ENCODE measurements at places on chromosomes 11 and 22. TPM values are rescaled to one million over a fixed set of nuclear protein-coding genes. Genes with fewer than 3 reads are reported as not detected.

The SYT12 gene
- total RNA-seq, result 0.04 TPM

The HOATZ gene
- not detected for total RNA-seq

The FXYD6 gene
- total RNA-seq, result 0.26 TPM

The TRIM49 gene
- total RNA-seq, result not detected

The SEZ6L gene
- total RNA-seq, result not detected

The ZNF70 gene
- 2.6 TPM for total RNA-seq

The DDX25 gene
- total RNA-seq, result not detected

The NPAS4 gene
- not detected for total RNA-seq

The OTOG gene
- not detected for total RNA-seq

DNA sequence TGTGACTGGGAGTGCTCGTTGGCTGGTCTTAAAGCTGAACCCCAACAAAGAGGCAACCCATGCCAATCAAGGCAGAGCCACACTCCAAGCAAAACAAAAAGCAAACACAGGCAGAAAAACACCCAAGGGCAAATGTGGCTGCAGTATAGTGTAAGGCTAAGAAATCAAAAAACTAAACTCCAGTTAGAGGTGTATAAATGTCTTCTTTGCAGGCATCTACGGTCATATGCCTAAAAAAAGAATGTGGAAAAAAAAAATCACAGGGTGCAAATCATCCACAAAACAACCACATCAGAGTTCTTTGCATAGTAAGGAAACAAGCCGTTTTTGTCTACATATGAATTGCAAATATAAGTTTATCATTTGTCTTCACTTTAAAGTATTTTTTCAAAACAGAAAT is 27.8 kb downstream of the ARFGAP3 start:
- DNase-seq, result no peak

- DNase-seq, result no peak
Measured at GRCh38 chr11:12706545-12707499, 32.6 kb downstream of the TEAD1 start.

DNA sequence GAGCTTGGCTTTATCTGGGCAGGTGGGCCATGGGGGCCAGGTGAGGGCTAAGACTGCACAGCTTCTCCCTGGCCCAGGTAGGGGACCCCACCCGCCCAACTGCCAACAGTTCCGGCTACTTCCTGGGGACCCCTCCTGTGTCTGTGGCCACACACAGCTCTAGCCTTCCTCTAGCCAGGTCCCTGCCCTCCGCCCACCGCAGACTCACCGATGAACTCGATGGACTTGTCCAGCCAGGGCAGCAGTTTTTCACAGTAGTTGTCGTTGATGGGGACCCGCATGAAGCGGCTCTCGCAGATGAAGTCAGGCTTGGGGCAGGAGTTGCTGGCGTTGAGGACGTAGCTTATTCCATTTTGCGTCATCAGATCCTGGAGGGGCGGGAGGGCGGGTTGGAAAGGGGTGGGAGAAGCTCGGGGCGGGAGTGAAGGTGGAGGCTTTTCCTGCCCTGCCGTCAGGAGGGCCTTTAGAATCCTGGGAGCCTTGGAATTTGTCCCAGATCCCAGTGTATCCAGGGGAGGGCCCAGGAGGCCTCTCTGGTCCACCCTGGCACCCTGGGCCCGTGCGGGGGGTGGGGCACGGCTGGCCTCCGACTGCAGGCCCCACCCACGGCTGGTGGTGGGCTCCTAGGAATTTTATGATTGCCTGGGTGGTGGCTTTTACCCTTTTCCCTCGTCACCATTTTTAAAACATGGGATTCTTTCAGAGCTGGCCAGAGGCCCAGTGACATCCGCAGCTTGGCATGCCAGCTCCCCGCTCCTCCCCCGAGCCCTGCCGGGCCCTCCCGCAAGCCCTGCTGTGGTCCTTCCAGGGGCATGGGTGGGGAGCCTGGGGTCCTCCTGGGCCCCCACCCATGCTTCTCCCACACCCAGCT is 13.9 kb downstream of the DUSP8 start:
- DNase-seq, result no peak

GRCh38 chr11:22304337-22304961 is 33.7 kb upstream of the SLC17A6 start:
- no peak for DNase-seq

DNA sequence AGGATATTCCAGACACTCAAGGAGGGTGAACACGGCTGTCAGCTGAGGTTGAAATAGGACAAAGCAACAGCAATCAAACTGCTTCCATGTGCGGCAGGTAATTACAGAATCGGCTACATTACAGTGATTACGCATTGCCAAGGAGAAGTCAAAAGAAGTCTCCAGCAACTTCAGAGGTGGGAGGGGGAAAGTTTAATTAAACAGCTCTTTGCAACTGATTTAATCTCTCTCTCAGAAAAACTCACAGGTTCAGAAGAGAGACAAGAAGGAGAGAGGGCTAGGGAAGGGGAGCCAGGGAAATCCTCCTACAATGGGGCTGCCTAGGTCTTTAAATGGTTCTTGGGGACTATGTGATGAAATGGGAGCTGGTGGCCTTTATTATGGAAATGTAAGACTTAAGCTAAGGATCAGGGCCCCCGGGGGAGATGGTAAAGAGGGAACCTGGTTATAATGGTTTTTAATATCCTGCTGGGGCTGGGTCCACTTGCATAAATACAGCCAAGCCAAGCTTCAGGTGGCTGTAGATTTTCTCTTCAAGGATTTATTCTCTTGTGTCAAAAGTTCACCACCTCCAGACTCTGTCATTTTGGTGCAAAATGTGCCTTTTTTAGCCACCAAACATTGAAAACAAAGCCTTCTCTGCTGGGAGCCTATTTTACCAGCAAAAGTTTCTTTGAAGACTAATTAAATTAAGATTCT is 354.7 kb upstream of the NARS2 start:
- DNase-seq, result no peak

DNA sequence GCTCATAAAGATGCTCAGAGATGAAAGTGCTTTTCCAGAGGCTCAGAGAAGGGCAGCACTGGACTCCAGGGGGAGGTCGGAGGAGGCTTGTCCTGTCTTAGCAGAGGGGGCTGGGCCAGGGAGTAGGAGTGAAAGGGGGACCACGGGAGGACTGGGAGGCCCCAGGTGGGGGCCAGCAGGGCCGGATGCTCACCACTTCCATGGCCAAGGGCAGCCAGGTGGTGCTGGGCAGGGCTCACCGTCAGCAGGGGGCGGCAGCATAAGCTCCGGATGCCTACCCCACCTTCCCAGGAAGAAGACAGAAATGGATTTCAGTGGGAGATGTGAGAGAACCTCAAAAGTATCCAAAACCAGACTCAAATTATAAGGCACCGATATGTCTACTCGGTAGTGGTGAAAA is 11.0 kb downstream of the RAB36 start:
- no peak for DNase-seq

DNA sequence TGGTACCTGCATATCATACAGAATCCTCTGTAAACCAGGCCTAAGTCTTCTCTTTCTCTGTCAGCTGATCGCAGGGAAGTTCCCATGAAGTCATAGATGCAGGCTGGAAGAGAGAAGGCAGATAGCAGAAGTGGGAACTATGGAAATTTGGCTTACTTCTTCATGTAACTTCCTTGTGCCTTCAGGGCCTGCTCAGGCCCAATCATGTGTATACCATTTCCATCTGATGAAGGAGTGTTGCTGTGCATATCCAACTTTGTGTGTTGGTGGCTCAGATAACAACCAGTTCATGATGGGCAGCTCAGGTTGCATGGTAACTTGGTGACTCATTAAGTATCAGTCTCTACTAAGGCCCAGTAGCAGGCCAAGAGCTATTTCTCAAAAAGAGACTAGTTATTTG is 53.1 kb upstream of the CEP295 start:
- no peak for DNase-seq

GRCh38 chr11:129546266-129546665 is 170.6 kb downstream of the BARX2 start:
- no peak for DNase-seq

GRCh38 chr11:27604416-27604815 is 95.8 kb downstream of the BDNF start:
- DNase-seq, result no peak

DNA sequence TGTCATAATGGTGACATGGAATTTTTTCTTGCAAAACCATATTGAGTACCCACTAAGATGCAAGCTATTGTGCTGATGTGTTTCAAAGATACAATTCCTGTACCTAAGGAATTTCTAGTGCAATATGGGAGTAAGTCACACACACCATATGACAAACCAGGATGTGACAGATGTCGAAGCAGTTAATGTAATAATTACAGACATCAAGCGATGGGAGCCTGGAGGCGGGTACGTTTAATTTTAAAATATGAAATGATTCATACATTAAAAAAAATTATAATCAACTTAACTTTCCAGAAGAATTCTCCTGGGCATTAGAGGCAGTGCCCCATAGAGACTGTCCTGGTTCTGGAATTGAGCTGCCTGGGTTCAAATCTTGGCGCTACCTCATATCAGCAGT is 6.0 kb downstream of the SYCE3 start:
- DNase-seq, result no peak

DNA sequence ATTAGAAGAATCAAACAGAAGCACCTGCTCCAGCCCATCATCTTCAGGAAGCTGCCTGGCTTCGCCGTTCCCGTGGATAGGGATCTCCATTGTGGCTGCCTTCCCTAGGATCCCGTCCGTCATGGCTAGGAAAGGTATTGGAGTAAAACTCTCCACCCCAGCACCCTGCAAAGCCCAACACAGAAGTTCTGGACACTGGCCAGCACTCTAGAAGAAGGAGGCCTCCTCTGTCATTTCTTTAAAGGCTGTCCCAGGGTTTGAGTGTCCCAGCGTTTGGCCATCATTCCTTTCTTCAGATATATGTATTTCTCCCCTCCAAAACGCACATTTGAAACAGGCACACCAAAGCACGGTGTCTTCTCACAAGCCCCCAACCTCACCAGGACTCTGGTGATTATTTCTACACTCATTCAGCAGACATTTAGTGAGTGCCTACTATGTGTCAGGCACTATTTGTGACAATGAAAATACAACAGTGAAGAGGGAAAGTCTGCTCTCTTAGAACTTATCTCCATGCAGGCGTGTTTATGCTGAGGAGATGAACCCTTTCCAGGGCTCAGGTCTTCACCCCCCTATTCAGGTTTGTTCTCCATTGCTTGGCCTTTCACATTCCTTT is 724 bp downstream of the ARFIP2 start:
- no peak for DNase-seq

DNA sequence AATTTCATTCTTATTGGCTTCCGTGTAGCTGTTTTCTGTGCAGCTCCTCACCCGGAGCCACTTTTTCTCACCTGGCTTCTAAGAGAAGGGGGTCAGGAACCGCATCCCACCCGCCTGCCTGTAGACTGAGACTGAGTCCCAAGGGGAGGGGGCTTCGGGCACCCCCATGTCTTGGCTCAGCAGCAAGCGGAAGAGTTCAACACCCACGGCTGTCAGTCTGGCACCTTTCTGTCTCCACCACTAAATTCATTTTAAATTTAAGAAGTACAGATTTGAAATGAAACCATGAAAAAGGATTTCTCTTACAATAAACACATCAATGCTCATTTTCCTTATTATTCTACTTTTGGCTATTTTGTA is 66.7 kb downstream of the EFCAB6 start:
- no peak for DNase-seq

- DNase-seq, result peak; percentile 52
Measured at GRCh38 chr11:112280268-112281126, 19.8 kb upstream of the PLET1 start.

DNA sequence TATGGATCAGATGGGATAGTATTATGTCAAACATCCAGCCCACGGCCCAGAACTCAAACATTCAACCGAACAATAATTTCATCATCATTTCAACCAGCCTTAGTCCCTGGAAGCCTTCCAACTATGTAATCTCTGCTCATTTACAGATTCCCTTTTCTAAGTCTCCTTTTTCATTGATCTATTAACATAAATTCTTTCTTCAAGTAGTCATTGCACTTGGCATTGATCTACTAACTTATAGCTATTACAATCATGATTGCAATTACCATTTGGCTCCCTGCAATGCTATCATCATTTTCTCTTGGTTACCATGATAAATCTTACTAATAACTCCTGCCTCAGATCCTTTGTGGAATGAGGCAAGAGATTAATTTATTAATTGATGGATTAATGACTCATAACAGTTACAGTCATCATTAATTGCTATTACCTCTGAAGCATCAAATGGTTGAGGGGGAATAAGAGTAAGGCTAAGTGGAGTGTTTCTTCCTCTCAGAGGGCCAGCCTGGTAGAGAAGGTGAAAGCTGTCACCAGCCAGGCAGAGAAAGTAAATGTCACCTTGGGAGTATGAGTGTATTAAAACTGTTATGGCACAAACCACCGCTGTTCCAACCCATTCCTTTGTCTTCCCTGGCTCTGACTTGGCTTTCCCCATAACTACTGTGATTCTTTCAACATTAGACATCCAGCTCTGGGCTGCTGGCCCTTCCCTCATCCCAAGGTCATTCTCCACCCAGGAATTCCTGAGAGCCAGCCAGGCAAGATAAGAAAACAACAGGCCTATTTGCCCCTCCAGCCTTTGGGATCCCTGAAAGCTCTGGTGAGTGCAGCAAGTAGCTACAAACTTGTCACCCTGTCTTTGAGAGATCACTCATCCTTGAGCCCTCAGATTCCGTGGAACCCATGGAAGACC is 174.7 kb downstream of the RRAS2 start:
- no peak for DNase-seq

DNA sequence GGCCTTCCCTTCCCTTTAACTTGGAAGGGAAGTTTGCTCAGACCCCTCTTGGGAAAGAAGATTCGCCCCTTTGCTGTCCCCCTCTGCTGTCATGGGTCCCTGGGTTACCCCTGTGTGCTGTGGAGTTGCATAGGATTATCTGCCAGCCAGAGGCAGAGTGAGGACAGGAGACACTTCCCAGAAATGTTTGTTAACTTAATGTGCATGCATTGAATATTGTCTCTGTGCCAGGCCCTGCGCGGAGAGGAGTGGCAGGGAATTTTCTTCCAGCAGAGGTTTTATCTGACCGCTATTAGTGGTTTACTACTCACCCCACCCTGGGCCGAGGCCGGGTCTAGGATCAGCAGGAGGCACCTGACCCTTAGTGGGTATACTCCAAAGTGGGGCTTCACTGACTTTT is 894.8 kb downstream of the TBC1D22A start:
- no peak for DNase-seq

GRCh38 chr11:12845163-12845562 is 164.0 kb upstream of the RASSF10 start:
- no peak for DNase-seq

DNA sequence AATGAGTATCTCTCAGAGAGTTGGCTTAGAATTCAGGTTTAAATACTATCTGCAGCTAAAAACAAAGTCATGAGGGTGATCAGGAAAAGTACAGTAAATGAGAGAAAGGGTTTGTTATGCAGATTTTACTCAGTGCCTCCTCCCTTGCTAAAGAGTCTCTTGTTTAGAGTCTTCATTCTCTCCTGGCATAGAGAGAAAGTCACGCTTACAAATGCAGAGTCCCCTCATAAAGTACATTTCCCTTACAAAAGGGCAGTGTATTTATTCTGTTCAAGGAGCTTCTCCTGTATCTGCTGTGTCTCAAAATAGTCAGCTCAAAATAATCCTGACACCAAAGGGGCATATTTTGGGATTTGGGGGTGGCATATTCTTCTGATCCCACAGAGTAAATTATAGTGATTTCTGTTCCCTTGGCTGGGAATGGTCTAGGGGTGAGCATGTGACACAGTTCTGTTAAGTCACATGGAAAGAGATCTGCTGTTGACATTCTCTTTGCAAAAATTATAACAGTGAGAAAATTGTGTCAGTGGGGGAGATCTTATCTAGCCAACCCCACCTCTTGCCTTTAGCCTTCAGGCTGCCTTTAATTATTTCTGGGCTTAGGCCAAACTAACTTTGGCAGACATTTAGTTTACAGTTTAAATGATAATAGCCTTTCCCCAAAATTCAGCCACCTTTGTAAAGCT is 102.9 kb downstream of the MTNR1B start:
- no peak for DNase-seq

- no peak for DNase-seq
Measured at GRCh38 chr22:37007651-37008050, 11.6 kb downstream of the TST start.

- no peak for DNase-seq
Measured at GRCh38 chr22:33666279-33666960, 253.9 kb downstream of the LARGE1 start.
